ENCODE measurements at places on chromosomes 2 and 18. TPM values are rescaled to one million over a fixed set of nuclear protein-coding genes. Genes with fewer than 3 reads are reported as not detected.

The SPP2 gene
- not detected for total RNA-seq

The SMIM21 gene
- total RNA-seq: not detected

The RGPD4 gene
- total RNA-seq: 0.08 TPM

The CNDP1 gene
- total RNA-seq: not detected

The FSIP2 gene
- 1.4 TPM for total RNA-seq

The UGT1A10 gene
- not detected for total RNA-seq

The HMSD gene
- total RNA-seq: 4.8 TPM

All from H1 (cell line).